Left renal cortex interstitium (tissue), 4 donors: ENCODE measurements at places on chromosomes 16 and 17. TPM values are rescaled to one million over a fixed set of nuclear protein-coding genes. Genes with fewer than 3 reads are reported as not detected.

DNA sequence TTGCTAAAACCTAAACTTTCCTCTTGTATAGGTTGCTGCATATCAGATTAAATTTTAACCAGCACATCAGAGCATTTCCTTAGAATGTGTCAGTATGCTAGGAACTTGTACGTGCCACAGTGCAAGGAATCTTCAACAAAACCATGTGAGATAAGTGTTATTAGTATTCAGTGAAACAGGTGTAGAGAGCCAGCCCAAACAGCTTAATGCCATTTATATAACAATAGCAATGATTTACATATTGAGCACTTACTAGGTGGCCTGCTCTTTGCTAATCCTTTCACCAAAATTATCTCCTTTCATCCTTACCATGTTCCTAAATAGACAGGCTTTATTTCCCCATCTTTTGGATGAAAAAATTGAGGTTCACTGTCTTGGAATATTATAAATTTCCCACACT is 485.7 kb downstream of the HS3ST4 start:
- no peak for DNase-seq

DNA sequence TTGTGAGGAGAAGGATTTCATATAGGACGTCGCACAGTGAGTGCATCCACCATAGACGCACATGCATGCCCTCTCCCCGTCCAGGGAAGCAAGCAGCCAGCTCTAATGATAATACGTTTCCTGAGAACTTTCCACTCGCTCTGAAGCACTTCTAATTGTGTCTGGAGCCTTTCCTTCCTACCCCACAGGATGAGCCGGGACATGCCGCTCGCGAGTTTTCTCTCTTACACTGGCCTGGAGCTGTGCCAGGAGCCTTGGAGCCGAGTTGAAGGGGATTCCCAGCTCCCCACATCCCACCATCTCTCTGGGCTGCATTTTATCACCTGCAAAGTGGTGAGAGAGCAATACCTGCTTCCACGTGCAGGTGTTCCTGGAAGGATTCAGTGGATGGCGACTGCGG is 368.1 kb downstream of the C16orf95 start:
- DNase-seq = no peak

- DNase-seq = no peak
Observed at GRCh38 chr17:67246653-67247415, 1.8 kb upstream of the HELZ start.

DNA sequence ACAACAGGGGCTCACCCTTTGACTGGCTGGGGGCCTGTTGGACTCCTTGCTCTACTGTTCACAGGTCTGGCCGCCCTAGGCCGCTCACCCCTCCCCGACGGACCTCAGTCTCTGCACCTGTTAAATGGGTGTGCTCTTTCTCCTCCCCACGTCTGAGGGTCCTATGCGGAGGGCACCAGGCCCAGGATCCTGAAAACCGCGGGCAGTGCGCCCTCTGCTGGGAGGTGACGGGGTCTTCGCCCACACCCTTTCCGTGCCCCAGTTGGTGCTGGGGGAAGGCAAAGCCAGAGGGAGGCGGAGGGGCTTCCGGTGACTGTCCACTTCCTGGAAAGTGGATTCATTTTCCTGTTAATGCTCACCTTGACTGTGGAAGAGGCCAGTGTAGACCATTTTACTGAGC is 1010.9 kb downstream of the KCNJ18 start:
- DNase-seq = no peak

- no peak for DNase-seq
Observed at GRCh38 chr16:27498916-27499658, 50.6 kb downstream of the GTF3C1 start.

- no peak for DNase-seq
Observed at GRCh38 chr17:17021194-17021863, 20.9 kb upstream of the MPRIP start.

- no peak for DNase-seq
Observed at GRCh38 chr17:32777436-32777835, 99.5 kb downstream of the MYO1D start.

- DNase-seq = no peak
Observed at GRCh38 chr16:10883004-10883403, 6.0 kb downstream of the CIITA start.

CCL14 gene
- 14.6 TPM for polyA plus RNA-seq

DNA sequence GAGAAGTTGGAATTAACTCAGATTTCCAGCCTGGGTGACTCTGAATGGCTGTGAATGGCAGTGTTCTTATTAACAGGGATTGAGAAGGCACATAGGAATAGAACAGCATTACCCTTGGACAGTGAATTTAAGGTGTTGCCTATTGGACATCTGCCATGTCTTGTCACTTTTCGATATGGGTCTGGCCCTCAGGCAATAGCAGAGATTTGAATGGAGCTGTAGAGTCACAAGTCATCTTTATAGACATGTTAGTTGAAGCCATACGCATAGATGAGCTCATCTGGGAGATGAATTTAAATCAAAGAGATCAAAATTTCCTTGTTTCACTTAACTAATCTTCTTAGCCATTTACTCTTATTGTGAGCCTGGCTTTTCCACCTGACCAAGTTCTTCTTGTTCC is 14.9 kb upstream of the DHRS11 start:
- DNase-seq = no peak

DNA sequence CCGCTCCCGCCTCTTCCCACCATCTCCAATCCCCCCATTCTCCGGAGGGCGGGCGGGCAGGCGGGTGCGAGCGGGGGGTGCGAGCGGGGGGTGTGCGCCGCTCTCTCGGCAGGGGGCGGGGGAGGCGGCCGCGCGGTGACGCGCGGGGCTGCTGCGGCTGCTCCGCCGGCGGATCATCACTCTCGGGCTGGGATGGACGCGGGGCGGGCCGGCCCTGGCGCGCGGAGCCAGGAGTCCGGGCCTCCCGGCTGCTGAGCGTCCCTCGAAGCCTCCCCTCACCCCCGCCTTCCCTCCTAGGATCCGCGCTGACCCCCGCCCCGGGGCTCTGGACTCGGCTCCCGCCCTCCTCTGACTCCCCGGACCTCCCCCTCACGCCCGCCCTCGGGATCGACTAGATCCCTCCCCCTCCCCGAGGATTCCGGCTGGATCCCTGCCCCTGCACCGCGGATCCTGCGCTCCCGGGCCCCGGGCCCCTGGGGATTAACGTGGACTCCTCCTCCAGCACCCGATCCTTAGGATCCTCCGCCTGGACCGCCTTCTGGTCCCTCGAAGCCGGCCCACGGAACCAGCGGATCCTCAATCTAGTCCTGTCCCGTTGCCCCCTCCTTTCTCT is 946 bp upstream of the TMEM256 start:
- DNase-seq = no peak

DNA sequence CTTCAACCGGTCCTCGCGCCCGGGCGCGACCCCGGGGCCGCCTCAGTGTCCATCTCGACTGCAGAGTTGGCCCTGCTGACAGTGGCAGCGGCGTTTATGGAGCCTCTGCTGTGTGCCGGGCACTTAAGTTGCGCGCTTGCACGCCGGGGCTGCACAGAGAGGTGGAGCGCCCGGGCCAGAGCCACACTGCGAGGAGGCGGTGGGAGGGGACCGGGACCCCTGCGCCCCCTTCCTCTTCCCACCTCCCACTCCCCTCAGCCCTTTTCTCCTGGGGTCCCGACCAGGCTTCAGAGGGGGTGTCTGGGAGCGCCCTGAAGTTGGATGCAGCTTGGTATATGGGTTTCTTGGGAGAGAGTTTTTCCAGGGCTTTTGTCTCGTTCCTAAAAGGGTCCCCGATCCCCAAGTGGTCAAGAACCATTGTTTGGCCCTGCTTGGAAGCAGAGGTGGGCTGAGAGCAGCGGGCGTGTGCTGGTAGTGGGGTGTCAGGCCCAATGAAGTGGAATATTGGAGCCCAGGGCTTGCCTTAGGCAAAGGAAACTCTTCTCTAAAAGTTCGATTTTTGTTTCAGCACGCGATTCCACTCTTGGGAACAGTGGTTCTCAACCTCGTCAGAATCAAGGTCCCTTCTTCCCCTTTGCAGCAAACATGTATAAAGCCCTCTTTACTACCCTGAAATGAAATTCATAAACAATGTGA is 605 bp downstream of the MRTFB start:
- DNase-seq = no peak

DNA sequence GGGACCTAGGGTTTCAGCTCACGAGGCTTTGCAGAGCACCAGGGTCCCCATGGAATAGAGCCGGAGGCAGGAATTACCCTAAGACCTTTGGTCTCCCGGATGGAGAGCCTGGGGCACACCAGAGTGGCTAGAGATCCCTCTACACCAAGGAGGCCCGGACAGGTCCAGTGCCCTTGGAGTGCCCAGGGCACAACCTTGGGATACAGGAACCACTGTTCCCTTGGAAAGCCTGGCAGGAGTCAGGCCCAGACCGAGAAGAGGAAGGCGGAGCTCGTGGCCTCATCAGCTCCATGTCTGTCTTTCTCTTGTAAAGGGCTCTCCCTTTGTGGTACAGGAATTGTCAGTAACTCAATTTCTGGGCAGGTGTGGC is 3.8 kb upstream of the DBNDD1 start:
- DNase-seq = no peak

DNA sequence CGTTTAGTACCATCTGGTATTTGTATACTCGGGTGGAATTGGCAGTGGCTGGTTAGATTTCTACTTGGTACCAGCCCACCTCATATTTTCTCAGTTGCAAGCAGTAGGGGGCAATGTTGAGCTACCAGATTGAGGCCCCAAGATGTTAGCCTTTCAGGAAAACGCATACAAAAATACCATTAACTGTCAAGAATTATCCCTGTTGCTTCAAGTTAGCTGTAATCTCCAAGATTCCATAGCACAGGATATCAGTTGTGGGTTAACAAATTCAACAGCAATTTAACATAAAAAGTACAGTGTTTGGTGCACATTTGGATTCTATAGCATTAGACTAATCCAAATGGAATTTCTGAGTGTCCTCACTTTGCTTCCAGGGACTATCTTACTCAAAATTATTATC is 188.2 kb downstream of the FTO start:
- no peak for DNase-seq

DNA sequence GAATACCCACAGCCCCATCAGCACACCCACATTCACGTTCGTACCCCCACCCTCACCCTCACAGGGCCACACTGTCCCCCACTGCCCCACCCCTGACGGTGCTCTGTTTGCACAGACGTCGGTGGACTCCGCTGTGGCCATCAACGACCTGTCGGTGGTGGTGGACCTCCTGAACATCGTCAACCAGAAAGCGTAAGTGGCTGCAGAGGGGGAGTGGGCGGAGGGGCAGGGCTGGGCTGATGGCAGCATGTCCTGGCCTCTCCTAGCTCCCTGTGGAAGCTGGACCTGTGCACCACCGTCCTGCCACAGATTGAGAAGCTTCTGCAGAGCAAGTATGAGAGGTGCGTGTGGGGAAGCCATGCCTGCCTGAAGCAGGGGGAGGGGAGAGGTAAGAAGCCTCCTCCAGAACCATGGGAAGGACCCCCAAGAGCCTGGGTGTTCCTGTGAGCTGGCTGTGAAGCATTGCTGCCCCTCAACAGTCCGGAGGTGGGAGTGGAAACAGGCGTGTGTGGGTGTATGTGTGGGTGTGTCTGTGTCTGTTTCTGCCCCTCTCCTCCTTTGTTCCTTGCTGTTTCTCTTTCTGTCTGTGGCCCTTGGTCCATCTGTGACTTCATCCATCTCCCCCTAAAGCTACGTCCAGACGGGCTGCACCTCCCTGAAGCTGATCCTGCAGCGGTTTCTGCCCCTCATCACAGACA is 20.3 kb downstream of the KATNB1 start:
- DNase-seq = no peak

GRCh38 chr16:19841184-19841583 is 43.5 kb downstream of the GPRC5B start:
- DNase-seq = no peak

ITGAL gene
- 1.5 TPM for polyA plus RNA-seq

- DNase-seq = no peak
Observed at GRCh38 chr17:40542558-40543411, 22.5 kb downstream of the CCR7 start.

ZSCAN10 gene
- polyA plus RNA-seq = 0.21 TPM

MPP2 gene
- 7.6 TPM for polyA plus RNA-seq

DNA sequence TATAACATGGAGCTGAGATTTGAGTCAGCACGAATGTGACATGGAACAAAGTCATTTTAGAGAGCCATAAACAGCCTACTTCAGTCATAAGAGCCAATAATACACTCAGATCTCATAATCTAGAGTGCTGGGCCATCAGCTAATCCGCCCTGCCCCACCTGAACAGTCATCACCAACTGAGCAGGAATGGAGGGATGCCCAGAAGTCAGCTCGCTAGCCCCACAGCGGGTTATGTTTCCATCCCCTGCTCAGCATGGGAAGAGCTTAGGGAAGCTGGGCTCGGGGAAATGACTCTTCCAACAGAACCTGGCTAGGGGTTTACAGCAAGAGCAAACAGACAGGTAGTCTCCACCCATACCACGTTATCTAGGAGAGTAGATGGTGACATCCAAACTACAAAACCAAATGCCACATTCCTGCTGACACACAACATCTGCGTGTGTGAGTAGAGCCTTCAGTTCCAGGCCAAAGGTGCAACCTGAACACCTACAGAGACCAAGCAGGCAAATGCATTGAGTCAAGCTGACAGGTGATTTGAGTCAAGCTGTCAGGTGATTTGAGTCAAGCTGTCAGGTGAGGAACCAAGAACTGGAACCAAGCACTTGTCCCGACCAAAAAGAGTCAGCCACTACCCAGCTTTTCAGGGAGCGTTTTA is 2.0 kb downstream of the TMEM11 start:
- DNase-seq = no peak

KCNH4 gene
- 0.06 TPM for polyA plus RNA-seq

GRCh38 chr17:69058165-69058564 is 2.6 kb downstream of the ABCA9 start:
- DNase-seq = no peak

DPEP2 gene
- 1.1 TPM for polyA plus RNA-seq

GRCh38 chr17:81534157-81535006 is 6.2 kb downstream of the FSCN2 start:
- no peak for DNase-seq

GRCh38 chr16:78596348-78596995 is 497.0 kb downstream of the WWOX start:
- DNase-seq = no peak

- DNase-seq = peak; percentile 4
Observed at GRCh38 chr16:23031508-23032098, 117.6 kb downstream of the USP31 start.

C16orf89 gene
- 4.4 TPM for polyA plus RNA-seq

EVPLL gene
- polyA plus RNA-seq = 0.83 TPM
